CD4-positive, alpha-beta T cell treated with Interleukin-10 for 1 hour (primary cell): ENCODE measurements at places on chromosomes 7 and 10.

- peak; percentile 27 for DNase-seq
Observed at GRCh38 chr7:5629941-5630340, 151.5 kb downstream of the RNF216 start.

GRCh38 chr10:107166403-107166802 is 1.9 kb upstream of the SORCS1 start:
- DNase-seq, result no peak

DNA sequence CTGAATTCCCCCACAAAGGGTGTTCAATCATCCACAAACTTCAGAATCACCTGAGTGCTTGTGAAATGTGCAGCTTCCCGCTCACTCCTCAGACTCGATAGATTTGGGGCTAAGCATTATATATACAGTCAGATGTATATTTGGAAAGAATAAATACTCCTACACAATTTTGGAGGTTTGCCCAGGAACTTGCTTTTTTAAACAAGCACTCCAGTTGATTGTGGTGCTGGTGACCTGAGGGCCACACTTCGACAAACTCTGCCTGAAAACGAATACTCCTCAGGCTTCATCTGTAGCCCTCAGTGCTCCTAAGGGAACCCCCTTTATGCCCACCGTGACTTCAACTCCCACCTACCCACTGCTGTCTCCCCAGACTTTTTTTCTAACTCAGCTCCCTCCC is 211.6 kb downstream of the INHBA start:
- no peak for DNase-seq

DNA sequence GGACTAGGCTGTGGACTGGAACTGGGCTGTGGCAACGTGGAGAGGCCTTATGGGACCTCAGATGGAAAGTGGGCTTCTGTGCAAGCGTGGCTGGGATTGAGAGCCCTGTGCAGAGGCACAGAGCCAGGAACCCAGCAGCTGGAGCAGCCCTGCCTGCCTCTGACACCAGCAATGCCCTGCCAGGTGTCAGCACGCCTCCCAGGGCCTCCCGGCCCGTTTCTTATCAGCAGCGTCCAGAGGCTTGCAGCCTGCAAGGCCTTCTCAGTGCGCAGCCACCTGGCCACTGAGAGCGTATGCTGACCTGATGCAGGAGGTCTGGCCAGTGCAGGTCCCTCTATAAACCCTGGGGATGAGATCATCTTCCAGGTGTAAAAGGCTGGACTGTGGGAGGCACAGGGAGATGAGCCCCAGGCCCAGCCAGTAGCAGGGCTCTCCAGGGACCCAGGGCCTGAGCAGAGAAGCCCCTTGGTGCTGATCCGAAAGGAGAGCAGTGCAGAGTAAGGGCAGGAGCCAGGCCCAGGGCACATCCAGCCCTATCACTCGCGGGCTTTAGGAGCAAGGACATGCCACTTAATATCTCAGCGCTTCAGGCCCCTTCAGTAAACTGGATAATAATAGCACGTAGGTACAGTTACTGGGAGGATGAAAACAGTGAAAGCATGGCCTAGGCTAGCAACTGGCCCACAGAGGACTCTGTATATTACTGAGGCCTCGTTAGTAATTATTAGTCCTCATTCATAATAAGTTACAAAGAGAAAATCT is 38.8 kb upstream of the ANTXRL start:
- no peak for DNase-seq

GRCh38 chr7:38902449-38902848 is 6.5 kb downstream of the VPS41 start:
- no peak for DNase-seq

DNA sequence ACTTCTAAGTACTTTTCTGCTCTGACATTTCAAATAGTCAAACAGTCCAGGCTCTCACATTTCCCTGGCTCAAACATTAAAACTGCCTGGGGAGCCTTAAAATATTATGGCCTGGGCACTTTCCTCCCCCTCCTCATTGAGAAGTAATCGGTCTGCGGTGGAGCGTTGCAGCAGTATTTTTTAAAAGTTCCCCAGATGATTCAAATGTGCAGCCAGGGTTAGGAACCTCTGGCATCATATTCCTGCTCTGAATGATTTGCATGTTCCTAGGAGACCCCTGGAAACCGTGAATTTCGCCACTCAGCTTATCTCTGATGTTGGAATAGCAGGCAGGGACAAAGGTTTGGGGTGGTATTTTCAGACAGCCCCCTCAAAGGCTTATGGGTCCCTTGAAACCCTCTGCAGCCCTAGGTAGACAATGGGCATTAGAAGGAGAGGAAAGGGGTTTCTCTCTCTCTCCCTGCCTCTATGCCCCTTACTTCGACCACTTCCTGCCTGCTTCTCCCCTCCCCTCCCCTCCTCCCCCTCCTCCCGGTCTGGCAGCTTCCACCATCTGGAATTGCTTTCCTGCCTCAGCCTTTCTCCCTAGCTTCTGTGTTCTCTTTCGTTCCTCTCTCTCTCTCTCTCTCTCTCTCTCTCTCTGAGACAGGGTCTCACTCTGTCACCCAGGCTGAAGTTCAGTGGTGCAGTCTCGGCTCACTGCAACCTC is 622.2 kb downstream of the GALNT17 start:
- DNase-seq, result no peak

- no peak for DNase-seq
Observed at GRCh38 chr7:158759245-158759614, 54.6 kb upstream of the NCAPG2 start.

- DNase-seq, result no peak
Observed at GRCh38 chr7:85737426-85737825, 550.6 kb upstream of the SEMA3D start.

DNA sequence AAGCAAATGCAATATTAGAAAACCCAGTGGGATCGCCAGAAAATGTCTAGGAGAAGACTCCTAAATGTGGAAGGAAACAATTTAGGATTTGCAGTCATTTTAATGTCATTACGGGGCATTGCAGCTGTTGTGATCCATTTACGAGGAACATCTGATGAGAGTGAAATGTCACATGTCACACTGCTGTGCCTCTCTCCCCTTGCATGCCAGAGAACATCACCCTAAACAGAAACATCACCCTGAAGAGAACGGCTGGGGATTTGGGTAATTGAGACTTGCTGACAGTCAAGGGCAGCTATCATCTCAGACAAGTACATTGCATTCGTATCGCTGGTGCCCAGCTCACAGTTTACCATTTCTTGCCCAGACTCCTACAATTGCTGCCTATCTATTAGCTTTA is 785.7 kb upstream of the POM121L12 start:
- no peak for DNase-seq

DNA sequence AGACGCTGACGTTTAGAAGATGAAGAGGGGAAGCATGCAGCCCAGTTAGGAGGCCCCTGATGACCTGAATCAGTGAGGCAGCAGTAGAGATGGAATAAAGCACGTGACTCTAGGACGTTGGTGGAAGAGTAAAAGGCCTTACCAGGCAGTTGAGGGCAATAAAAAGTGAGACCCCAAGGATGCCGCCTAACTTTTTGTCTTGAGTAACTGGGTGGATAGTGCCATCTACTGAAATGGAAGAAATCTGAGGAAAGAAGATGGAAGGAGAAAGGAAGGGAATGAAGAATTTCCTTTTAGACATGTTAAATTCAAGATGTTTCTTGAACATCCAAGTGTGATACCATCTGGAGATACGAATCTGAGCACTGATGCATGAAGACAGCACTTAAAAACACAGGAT is 220.0 kb upstream of the LRRN3 start:
- no peak for DNase-seq

- no peak for DNase-seq
Observed at GRCh38 chr7:140144821-140145220, 32.0 kb downstream of the KDM7A start.

DNA sequence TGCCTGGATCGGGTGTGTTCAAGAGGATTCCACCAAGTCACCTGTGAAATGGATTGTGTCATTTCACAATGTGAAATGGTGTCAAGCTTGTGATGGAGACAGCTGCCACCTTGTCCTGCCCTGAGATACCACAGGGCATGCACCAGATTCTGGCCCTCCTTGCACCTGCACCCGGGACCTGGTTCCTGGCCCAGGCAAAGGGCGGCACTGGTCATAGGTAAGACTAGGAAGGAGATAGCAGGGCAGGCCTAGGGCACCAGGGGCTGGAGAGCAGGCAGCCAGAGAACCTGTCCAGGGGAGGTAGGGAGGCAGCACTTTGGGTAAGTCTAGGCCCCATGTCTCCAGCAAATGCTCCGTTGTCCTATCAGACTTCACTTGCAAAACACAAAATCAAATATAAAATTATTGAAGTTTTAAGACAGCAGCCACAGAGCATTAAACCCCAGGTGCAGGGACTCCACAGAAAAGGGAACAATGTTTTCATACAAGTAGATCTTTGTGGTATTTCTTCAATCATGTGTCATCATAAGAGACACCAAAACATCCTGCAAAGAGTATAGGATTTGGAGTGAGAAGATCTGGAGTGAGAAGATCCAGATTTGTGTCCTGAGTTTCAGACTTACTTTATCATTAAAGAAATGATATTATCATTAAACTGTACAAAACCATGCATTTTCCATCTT is 22.7 kb upstream of the ZNF800 start:
- no peak for DNase-seq

DNA sequence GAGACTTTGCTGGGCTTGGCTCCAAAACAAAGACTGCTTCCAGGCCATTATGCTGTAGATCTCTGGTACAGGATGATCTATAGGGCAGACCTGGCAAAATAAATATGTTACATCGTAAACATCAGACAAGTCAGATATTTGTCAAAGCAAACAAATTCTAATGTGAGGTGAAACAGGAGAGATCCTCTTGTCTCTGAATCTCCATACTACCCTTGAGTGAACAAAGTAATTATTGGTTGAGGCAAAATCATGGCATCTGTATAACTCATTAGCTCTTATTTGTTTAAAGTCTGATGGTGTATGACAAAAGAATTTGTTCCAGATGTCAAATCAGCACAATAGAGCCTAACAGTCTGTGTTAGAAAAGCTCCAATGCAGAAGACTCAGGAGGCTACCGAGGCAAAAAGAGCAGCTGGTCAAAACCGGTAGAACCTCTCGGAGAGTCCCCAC is 1291.5 kb downstream of the TYW1 start:
- no peak for DNase-seq

DNA sequence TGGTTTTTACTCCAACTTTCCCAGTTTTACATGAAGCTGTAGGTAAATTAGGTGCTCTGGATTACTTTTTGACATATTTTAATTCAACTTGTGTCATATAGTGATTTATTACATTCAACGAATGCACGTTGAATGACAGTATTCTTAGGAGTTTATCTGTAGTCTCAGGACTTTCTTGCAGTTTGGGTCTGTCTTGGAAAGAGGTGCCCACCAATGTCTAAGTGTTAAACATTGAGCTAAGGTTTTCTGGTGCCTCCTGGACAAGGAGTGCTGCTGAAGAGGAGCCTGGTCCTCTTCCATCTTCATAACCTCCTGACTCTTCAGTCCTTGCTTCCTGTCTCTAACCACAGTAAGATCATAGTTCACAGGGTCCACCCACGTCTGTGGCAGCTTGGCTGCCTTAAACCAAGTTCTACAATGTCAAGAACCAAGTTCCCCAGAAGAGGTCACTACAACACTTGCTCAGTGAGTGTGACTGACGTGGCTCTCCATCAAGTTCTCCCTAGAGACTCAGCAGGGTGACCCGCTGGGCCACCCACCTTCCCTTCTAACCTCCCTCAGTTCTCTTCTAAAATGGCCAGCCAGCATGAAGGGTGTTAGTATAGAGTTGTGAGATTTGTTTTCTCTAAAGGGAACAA is 6.1 kb downstream of the NPY start:
- DNase-seq, result peak; percentile 48

GRCh38 chr7:140542228-140542603 is 62.9 kb upstream of the MKRN1 start:
- DNase-seq, result no peak

DNA sequence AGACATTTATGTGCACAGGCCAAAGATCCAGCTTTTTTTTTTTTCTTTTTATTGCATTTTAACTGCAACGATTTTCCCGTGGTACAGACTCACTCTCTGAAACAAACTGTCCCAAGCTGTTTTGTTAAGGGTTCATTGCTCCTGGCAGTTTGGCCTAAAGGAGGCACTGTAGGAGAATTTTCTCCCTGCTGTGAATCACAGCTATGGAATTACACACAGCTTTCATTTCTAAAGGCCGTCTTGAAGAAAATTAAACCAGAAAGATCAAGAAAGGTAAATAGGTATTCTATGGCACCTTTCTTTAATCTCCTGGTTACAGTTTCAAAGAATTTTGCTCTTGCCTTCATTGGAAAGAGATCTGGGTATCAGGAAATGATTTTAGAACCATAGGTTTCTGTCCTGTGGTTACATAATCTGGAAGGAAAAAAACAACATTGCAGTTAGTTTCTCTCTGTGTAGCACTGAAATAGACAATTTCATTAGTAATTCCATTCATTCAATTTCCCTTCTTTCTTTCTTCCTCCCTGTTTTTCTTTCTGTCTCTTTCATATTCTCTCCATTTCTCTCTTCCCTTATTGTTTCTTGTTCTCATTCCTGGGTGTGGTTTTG is 51.2 kb downstream of the PDK4 start:
- no peak for DNase-seq

DNA sequence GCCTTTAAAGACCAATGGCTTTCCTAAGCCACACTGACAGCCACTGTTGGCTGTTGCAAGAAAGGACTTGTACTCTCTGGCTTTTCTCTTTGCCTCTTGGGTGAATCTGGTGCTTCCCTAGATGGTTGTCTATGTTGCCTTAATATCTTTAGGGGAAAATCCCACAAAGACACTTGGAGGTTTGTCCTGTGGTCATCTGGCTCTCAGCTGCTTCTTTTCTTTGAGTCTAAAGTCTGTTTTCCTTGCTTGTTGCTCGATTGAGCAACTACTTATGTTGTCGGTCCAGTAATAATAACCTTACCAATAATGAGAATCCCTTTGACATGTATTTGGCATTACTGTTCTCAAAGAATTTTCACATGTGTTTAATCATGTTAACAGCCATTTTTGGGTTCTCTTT is 537.6 kb downstream of the LRMDA start:
- no peak for DNase-seq

- DNase-seq, result no peak
Observed at GRCh38 chr10:34477249-34477648, 337.8 kb downstream of the PARD3 start.

DNA sequence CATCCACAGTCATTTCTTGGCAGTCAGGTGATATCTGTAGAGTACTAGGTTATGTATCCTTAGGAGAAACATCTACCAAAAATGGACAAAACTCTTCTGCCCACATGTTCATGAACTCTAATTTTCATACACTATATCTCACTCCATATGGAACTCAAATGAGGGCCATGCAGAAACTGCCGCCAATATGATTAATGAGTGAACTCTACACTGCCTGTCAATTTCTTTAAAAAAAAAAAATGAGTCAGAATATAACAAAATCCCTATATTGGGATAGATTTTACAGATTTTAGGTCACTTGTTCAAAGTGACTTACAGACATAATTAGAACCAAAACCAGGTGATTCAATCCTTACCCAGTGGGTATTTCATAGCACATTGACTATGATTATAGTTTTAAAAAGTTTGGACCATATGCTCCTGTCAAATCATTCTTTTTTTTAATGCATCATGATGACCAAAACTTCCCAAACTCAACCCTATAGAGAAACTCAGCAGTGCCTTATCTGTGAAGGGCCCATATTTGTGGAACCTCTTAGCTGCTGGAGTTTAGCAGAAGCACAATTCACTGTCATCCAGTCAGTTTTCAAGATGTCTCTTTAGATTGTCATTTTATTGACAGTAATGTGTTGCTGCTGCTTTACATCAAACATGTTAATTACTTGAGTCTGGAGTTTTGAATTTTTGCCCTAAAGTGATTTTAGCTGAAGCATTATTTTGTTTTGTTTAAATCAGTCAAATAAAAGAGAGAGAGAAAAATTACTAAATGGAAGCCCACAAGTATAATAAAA is 11.1 kb downstream of the LRRN3 start:
- no peak for DNase-seq

GRCh38 chr10:71388583-71389310 is 8.0 kb upstream of the CDH23 start:
- no peak for DNase-seq

- no peak for DNase-seq
Observed at GRCh38 chr7:13055732-13056368, 368.4 kb downstream of the ARL4A start.
